SJSA1 (cell line): ENCODE measurements at places on chromosomes 5 and 9. TPM values are rescaled to one million over a fixed set of nuclear protein-coding genes. Genes with fewer than 3 reads are reported as not detected.

Gene ANKRD20A1
- not detected in 2 replicates for total RNA-seq

Gene CER1
- not detected in 2 replicates for total RNA-seq

Gene MPDZ
- 20.4 and 25.2 TPM in 2 replicates for total RNA-seq

Gene IGIP
- total RNA-seq, result 4.7 and 5.5 TPM in 2 replicates

DNA sequence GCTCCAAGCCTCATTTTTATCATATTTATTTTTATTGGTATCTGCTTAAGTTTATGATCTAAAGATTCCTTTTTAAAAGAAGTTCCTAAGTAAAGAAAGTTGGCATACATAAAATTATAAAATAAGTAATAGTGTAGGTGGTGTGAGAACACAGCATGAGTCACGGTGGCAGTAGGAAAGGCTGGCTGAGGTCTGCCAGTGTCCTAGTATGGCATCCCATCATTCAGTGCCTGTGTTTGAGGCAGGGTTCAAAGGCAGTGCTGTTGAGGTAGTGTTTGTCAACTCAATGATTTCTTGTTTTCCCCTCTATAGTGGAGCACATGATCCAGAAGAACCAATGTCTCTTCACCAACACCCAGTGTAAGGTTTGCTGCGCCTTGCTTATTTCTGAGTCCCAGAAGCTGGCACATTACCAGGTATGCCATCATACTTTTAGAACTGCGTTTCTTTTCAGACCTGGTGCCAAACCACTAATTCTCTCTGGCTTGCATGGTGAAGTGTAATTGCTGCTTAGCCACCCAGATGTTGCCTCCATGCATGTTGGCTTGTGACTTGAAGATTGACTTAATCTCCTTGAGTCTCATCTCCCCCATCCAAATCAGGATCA, 18.4 kb downstream of the ZNF346 start:
- DNase-seq, result no peak
- peaks cover 68% of the 10 kb centered on the region for H3K36me3 ChIP-seq
- H3K4me1 ChIP-seq, result peaks cover 25% of the 10 kb centered on the region
- no peaks in the 10 kb centered on the region for H3K27me3 ChIP-seq
- no peak overlapping the region for H3K27ac ChIP-seq

DNA sequence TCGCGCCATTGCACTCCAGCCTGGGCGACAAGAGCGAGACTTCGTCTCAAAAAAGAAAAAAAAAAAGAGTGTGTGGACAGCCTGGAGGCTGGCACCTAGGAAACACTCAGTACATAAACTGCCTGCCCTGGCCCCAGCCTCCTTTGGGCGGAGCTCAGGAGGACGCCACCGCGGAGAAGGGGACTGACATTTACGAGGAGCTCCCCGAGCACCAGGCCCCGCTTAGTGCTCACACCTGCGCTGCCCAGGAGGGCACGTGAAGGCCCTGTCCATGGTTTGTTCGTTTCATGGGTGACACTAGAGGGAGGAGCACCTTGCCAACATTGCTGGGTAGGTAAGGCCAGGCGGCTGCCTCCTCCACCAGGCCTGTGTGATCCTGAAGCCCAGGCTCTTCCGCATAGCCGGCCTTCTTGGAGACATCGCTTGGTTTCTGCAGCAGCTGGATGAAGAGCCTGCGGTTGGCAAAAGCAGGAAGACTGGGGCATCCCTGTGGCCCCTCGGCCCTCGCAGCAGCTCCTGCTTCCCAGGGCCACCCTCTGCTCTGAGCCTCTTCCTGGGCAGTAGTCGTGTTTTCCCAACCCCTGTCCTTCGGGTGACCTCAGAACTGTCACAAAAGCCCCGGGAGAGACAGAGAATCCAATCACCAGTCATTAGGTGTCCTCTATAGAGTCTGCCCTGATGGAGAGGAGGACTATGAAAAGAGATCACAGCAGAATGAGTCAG, 26.2 kb upstream of the LAMC3 start:
- H3K4me3 ChIP-seq, result no peak overlapping the region
- H3K4me1 ChIP-seq, result no peaks in the 10 kb centered on the region
- 0 out of 2 replicates have a peak, but pooled peaks cover 8% of the 10 kb centered on the region for H3K27me3 ChIP-seq
- H3K36me3 ChIP-seq, result no peaks in the 10 kb centered on the region

GRCh38 chr9:78620303-78620702, 323.4 kb downstream of the PSAT1 start:
- no peak for DNase-seq
- peaks cover 17% of the 10 kb centered on the region for H3K4me1 ChIP-seq
- peak overlapping the region; percentile 37 for H3K27ac ChIP-seq
- H3K36me3 ChIP-seq, result no peaks in the 10 kb centered on the region

GRCh38 chr9:133257465-133257956, 17.5 kb downstream of the ABO start:
- H3K27ac ChIP-seq, result no peak overlapping the region
- DNase-seq, result no peak
- H3K4me1 ChIP-seq, result no peaks in the 10 kb centered on the region
- no peaks in the 10 kb centered on the region for H3K36me3 ChIP-seq

GRCh38 chr5:96714951-96715451, 52.8 kb downstream of the CAST start:
- no peaks in the 10 kb centered on the region for H3K27me3 ChIP-seq
- no peak overlapping the region for H3K4me3 ChIP-seq
- H3K4me1 ChIP-seq, result peaks cover 4% of the 10 kb centered on the region; the same call in 1 of the 2 replicates
- DNase-seq, result no peak
- H3K36me3 ChIP-seq, result peaks cover 34% of the 10 kb centered on the region
- peak overlapping the region; percentile 39 for H3K27ac ChIP-seq

GRCh38 chr5:32273821-32274220, 38.9 kb downstream of the MTMR12 start:
- no peaks in the 10 kb centered on the region for H3K36me3 ChIP-seq
- H3K27me3 ChIP-seq, result no peaks in the 10 kb centered on the region
- DNase-seq, result no peak
- H3K4me3 ChIP-seq, result no peak overlapping the region
- H3K27ac ChIP-seq, result no peak overlapping the region

DNA sequence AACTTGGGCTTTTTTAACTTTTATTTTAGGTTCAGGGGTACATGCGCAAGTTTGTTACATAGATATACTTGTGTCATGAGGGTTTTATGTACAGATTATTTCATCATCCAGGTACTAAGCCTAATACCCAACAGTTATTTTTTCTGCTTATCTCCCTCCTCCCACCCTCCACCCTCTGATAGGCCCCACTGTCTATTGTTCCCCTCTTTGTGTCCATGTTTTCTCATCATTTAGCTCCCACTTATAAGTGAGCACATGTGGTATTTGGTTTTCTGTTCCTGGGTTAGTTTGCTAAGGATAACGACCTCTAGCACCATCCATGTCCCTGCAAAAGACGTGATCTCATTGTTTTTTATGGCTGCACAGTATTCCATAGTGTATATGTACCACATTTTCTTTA, 172.1 kb downstream of the SNCAIP start:
- peaks cover 8% of the 10 kb centered on the region; the same call in 1 of the 2 replicates for H3K27me3 ChIP-seq
- H3K4me3 ChIP-seq, result no peak overlapping the region
- H3K27ac ChIP-seq, result no peak overlapping the region
- H3K36me3 ChIP-seq, result no peaks in the 10 kb centered on the region

DNA sequence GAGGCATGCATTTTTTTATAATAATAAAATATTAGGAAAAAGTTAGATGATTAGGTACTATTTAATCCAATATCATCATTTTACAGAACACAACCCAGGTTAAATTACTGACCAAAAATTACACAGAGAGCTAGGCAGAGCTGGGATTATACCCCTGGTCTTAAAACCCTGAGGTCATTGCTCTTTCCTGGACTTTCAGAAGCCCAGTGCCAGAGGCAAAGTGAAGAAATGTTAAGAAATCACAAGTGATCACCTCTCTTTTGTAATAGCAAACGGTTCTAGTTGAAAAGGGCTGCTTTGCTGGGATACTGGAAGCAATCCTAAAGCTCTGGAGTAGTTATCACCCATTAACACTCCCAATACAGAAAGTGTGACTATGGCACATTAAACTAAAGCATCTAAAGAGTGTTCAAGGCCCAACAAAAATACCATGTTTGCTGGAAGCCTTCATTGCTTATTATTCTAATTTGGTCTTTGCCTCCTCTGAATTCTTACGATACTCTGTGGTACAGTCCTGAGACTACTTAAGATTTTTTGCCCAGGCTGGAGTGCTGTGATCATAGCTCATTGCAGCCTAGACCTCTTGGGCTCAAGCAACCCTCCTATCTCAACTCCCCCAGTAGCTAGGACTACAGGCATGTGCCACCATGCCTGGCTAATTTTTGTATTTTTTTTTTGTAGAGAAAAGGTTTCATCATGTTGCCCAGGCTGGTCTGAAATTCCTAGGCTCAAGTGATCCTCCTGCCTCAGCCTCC, 575.9 kb downstream of the RAB3C start:
- no peak overlapping the region for H3K4me3 ChIP-seq
- H3K27me3 ChIP-seq, result no peaks in the 10 kb centered on the region
- no peak overlapping the region for H3K27ac ChIP-seq
- H3K4me1 ChIP-seq, result peaks cover 5% of the 10 kb centered on the region

- no peak overlapping the region for H3K27ac ChIP-seq
- peaks cover 30% of the 10 kb centered on the region for H3K4me1 ChIP-seq
- no peak overlapping the region for H3K4me3 ChIP-seq
Measured at GRCh38 chr5:113523168-113523567, 9.7 kb downstream of the YTHDC2 start.

DNA sequence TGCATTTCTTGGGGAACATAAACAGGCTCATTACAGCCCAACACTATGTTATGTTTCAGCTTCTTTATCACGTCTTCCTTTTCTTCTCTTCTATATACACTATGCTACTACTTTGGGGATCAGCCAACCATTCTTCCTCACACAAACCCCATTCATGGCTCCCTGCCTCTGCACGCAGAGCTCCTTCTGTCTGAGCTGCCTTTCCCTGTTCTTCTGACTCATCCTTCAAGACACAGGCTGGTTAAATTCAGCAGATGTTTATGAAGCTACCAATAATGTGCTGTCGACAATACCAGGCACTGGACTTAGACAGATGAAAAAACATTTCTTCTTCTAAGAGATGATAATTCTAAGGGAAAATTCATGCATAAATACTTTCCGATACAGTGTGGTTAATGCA, 102.5 kb upstream of the TXNDC8 start:
- no peak overlapping the region for H3K4me3 ChIP-seq
- H3K4me1 ChIP-seq, result no peaks in the 10 kb centered on the region
- H3K27ac ChIP-seq, result no peak overlapping the region
- no peaks in the 10 kb centered on the region for H3K36me3 ChIP-seq
- no peak for DNase-seq

DNA sequence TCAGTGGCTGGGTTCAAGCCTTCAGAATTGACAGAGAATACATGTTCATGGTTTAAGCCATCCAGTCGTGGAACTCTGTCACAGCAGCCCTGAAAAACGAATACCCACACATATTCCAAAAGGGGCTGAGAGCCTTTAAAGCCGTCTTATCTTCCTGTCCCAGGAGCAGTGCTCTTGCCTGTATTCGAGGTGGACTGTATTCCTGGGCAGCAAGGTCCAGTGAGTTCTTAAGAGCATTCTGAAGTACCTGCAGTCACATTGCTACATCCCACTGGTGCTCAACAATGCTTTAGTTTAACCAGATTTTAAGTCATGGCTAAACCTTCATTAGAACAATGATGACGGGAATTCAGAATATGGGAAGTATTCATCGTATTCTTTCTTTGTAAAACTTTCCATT, 380.7 kb upstream of the KLF4 start:
- H3K4me1 ChIP-seq, result no peaks in the 10 kb centered on the region
- H3K4me3 ChIP-seq, result no peak overlapping the region
- H3K27me3 ChIP-seq, result no peaks in the 10 kb centered on the region
- no peak overlapping the region for H3K27ac ChIP-seq
- no peaks in the 10 kb centered on the region for H3K36me3 ChIP-seq
